Muscle of back (tissue), 13 donors: ENCODE measurements at places on chromosomes 5 and 9.

- no peak for DNase-seq
Measured at GRCh38 chr5:150499437-150499956, 8.4 kb upstream of the NDST1 start.

DNA sequence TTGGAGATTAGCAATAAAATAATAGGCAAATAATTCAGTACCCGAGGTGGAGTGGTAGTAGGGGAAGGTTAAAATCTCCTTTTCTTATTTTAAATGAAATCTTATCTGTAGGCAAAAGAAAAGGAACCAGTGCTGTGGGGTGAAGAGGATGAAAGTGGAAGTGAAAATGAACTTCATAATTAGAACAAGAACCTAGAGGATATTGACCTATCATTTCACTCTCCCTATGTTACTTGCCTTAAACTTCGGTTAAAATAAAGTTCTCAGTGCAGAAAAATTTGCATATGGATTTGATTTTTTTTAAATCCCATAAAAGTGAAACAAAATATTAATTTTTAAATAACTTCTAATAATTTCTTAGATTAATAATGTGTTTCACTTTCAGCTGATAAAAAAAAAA, 1094.9 kb upstream of the C9orf72 start:
- DNase-seq, result no peak

GRCh38 chr5:171622010-171622409, 163.6 kb upstream of the SMIM23 start:
- no peak for DNase-seq

- no peak for DNase-seq
Measured at GRCh38 chr9:19440823-19441580, 32.2 kb downstream of the ACER2 start.

GRCh38 chr9:109039539-109039938, 26.2 kb upstream of the CTNNAL1 start:
- no peak for DNase-seq

GRCh38 chr5:135030956-135031812, 2.8 kb downstream of the PITX1 start:
- no peak for DNase-seq

- DNase-seq, result no peak
Measured at GRCh38 chr5:115306011-115306536, 9.6 kb upstream of the CCDC112 start.

DNA sequence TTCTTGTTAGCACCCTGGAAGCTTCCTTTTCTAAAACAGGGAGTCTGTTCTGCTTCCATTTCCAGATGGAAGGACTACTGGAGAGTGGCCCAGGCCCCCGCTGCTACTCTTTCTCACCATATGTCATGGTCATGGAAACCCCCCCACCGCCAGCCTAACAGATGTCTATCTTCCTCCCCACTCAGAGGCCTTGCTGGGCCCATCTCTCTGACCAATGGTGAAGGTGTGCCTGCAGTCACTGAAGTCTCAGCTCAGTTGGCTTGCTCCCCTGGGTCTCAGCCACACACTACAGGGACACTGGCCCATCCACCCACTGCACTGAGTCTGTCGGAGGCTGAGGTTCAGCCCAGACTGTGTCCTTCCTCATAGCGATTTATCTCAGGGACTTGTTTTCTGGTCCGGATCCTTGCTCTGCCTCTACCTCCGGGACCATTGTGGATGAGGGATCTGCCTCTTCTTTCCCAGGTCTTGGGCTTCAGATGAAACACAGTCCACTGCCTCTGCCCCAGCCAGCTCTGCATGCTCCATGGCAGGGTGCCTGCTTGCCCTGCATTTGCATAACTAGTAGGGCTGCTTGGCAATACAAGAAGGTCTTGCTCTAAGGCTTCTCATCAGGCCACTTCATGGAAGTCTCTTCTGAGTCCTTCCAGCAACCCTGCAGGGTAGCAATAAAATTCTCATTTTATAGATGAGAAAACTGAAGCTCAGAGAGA, 30.8 kb downstream of the GALNT12 start:
- no peak for DNase-seq

DNA sequence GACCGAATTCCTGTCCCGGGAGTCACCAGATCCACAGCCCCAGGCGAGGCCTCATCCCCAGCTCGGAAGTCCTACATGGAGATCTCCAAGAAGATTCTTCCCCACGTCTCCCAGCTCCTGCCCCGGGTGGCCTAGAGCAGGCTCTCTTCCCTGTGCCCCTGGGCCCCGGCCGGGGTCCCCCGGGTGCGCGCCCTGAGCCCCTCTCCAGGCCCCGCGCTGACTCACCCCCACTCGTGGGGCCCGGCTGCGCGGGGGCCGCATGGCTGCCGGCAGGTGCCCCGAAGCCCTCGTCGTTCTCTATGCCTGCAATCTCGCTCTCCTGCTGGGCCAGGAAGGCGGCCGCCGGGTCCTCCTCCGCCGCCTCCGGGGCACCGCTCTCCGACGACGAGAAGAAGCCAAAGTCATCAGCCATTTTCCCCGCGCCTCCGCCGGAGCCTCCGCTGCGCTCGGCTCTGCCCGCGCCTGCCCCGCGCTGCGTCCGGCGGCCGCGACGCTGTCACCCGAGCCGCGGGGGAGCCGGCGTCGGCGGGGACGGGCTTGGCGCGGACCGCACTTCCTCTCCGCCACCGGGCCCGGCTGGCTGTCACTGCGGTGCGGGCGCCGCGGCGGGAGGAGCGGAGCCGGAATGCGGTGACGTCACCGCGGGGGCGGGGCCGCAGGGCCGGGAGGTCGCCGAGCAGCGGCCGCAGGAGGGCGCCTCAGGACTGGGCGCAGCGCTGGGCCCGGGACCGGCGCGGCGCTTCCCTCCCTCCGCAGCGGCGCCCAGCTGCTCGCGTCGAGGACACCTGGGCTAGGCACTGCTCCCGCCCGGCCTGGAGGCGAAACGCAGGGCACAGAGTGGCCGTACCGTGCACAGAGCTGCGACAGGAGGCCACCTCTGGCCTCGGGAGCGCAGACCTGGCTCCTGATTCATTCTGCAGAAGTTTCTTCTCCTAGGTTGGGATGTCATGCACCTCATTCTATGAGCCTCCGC, at the start of gene CLTB:
Gene CLTB (minus strand): TSS at position 588 of the 973 bp plus-strand sequence. CDS start 176 bp downstream, at position 412.
- peak; percentile 86 for DNase-seq

DNA sequence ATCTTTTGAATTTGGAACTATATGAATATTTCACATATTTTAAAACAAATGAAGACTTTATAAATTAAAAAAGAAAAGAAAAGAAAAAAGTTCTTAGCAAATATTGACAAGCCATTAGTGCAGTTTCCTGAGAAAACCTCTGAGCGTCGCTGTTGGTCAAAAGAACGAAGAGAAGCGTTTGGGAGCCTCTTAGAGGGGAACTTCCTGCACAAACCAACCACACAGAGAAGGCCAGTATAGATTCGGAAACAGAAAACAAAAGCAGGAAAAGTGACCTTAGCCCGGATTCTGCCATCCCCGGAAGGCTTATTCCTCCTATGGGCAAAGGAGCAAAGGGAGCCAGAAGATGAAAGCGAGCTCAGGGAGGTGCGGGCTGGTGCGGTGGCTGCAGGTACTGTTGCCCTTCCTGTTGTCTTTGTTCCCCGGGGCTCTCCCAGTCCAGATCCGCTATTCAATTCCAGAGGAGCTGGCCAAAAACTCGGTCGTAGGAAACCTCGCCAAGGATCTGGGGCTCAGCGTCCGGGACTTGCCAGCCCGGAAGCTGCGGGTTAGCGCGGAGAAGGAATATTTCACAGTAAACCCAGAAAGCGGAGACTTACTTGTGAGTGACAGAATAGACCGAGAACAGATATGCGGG, at the start of gene PCDHGB2:
Gene PCDHGB2 (plus strand): TSS at position 205 of the 637 bp plus-strand sequence. CDS start 142 bp downstream, at position 347.
- DNase-seq, result no peak

DNA sequence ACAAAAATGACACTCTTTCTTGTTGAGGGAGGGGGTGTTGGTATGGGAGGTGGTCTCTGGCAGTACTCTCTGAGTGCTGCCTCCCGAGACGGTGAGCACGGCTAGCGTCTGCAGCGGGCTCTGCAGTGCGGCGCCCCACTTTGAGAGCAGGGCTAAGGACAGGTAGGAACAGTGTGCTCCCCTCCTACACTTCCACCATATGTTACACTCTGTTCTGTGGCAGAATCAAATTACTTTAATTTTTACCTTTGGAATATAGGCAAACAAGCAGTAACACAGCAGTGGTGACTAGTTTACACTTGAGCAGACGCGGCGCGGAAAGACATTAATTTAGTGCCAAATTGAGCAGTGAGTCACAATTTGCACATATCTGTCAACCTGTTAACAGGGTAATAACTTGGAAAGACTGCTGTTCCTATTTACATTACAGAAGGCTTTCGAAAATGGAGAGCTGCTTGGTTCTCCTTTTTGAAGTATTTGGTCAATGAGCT, 136.3 kb downstream of the MED27 start:
- no peak for DNase-seq

GRCh38 chr9:36337865-36338264, 62.2 kb downstream of the RNF38 start:
- DNase-seq, result no peak

DNA sequence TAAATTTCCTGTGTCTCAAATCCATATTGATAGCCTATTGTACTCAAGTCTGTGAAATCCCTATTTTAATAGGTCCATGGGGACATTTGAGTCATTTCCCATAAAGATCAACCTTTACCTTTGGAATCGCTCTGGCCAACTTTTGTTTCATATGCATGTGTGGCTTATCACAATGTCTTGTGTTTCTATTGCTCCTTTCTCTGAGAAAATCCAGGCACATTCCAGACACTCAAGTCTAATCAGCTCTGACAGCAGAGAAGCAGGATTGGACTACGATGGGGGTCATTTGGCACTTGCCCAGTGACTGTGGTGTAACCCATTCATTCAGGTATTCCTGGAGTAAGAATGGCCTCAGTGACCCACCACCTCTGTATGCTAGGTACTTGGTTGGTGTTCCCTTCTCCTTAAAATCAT, 48.4 kb downstream of the ACTBL2 start:
- no peak for DNase-seq

DNA sequence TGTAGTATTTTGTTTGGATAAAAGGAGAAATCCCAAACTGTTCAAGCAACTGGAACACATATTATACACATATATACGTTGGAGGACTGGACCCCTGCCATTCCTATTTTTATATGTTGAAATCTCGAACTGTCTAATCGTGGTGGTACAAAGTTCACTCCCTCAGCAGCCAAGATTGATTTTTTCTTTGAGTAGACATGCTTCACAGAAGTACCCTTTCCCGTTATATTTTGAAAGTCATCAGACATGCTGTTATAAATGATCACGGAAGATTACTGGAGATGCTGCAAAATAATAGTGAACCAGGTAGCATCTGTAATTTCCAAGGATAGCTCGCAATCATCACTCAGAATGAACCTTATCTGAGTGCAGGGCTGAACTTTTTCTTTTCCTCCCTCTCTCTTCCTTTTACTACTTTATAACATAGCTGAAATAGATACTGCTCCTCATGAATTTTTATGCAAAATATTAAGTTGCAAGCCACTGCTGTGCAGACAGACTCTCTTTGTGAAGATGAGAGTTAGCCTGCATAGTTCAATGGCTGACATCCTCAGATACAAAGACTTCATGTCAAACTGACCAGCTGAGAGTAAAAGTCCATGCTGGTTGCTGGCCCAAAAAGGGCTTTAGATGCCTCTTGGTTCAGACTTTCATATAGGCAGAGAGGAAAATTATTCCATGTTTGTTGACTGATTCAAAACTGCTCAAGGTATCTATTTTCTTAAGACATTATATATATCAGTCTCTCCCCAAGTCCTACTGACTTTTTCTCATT, 451.9 kb downstream of the TMEM38B start:
- DNase-seq, result no peak

- DNase-seq, result no peak
Measured at GRCh38 chr5:151820271-151820670, 48.5 kb downstream of the G3BP1 start.

DNA sequence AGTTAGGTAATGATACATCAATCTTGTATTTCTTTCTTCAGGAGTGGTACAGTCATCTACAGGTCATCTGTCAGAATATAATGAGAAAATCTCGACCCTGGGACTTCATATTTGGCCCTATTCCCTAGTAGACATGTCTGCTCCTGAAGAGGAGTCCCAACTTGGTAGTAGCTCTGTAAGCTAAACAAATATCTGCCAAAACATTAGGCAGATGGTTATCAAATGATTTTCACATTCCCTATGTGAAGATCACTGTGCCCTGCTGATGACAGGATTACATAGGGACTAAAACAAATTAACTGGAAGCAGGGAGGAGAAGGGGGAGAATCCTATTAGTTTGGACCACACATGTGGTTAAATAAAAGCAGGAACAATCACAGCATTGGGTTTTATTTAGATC, 138.6 kb upstream of the NFIB start:
- DNase-seq, result no peak

DNA sequence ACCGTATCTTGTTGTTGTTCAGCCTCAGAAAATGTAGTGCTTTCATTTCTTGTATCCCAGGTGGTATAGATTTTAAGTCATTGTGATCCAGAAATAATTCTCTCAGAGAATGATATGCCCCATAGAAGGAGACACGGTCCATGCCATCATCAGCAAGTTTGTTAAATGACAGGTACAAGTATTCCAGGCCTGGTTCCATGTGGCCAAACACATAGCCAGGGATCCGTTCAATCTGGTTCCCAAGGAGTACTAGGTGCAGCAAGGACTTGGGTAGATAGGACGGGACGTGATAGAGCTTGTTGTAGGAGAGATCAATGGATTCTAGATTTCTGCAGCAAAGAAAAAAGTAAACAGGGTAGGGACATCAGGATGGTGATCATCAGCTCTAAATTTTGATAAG, 18.4 kb upstream of the ASPN start:
- DNase-seq, result no peak

DNA sequence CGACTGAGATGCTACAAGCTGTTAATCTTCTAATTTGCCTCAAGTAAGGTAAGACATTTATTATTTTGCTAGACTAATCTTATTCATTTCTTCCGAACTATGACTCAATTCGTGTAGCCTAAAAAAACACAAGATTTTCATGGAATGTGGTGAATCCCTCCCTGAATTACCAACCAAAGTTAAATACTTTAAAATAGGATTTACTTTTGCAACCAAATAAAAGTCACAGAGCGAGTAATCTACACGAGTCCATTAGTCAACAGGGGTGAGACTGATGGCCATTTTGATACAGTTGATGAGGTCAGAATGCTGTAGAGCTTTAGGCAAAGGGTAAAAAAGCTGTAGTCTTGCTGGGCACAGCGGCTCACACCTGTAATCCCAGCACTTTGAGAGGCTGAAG, 13.1 kb upstream of the BNC2 start:
- DNase-seq, result no peak

- no peak for DNase-seq
Measured at GRCh38 chr5:91150234-91150633, 232.9 kb downstream of the ARRDC3 start.

DNA sequence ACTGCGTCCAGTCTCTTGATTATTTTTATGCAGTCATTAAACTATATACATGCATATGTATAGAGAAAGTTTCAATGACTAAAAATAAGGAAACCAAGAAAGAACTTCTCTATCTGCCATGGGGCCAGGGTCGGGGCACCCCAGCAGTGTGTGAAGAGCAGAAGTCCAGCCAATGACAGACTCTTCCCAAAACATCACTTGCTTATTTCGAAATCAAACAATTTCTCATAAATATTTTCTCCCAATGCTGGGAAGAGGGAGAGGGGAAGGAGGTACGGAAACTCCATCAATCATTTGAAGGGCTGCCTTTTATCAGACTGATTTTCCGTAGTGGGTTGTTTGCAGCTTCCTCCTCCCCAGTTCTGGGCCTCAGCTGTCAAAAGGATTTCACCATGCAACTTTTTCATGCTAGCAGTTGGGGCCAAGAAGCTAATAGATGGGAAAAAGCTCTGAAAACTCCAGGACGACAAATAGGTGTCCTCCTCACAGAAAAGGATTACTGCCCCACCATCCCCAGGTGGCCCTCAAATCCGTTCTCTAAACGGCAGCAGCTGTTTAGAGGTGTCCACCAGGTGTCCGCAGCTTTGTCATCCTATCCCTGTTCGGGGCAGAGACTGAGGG, 617 bp upstream of the FPGS start:
- DNase-seq, result no peak
